Renal cortex interstitium (tissue), 15 donors: ENCODE measurements at places on chromosomes 5 and 9.
A peak's percentile ranks its signal among the peaks of the same experiment; 100 is the strongest.

DNA sequence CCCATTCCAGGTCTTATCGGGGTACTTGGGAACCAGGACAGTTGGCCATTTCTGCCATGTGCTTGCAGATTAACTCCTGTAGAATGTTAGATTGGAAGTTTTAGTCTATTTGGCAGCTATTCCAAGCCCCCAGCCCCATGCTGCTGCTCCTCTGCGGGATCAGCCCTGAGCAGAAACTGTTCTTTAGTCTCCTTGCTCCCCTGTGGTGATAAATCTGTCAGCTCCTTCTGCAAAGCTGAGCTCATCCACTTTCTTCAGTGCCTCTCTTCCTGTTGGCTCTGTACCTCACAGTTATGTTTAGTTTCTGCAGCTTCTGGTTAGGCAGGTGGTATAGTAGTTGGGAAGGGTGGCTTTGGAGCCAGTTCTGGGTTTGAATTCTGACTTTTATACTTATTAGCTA, 170.4 kb downstream of the GRIA1 start:
- DNase-seq, result no peak

DNA sequence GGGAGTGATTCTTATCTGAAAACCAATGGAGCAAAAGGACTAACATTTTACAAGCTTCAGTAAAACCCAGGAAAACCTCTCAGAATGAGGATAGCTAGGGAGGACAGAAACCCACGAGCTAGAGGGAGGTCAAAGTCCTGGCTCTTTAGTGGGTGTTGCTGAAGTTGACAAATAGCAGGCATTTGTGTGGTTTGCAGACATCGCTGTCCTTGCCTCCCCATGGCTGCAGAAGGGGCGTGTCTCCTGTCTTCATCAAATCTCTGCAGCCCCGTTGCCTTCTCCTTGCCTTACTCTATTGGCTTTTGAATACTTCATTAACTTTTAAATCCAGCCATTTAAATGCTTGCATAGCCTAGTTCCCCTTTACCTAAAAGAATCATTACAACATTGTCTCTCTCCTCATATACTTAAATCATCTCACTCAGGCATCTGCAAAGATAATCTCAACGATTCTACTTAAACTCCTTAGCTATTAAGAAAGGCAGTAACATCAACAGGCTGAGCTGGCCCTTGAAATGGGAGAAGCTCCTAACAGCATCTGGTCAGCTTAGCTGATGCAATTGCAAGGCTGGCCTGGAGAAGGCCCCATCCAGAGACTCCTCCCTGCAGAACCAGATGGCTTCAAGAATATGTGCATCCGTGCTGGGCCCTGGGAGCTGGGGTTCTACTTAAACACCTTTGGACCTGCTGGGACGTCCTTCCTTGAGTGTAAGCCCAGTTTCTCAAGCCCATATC, 152.8 kb upstream of the TAS2R1 start:
- no peak for DNase-seq

DNA sequence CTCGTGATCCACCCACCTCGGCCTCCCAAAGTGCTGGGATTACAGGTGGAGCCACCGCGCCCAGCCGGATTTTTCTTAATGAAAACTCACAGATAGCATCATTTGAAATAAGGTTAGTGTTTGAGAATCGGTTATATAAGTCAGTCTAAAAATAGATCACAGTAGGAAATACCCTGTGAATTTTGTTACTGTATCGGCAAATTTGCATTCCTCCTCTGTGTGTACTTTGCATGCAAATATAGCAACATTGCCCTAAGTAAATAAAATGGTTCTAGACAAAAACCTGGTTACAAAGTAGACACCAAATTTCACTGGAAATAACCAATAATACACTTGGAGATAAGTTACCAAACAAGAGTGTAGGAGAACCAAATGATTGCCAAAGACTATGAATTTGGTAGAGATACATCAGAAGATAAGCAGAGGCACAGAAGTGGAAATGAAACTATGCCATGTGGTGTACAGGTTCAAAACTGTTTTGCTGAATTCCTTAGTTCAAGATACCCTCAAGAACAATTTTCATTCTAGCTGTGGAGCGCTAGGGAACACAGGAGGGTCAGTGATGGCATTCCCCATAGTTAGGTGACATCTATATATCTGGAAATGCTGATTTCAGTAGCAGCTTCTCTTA, 58.1 kb downstream of the ICE1 start:
- no peak for DNase-seq

GRCh38 chr5:142830241-142831008, 60.2 kb downstream of the ARHGAP26 start:
- DNase-seq, result no peak

GRCh38 chr9:126375386-126375785, 48.8 kb downstream of the MVB12B start:
- DNase-seq, result no peak

GRCh38 chr9:87725900-87726709, at the start of gene CTSL:
Gene CTSL, plus strand, starts transcription at chr9:87726119. Its CDS starts 1,485 bp downstream, at chr9:87727604.
- DNase-seq, result peak; percentile 70

- no peak for DNase-seq
Measured at GRCh38 chr9:86252870-86253269, 6.6 kb downstream of the C9orf153 start.

- no peak for DNase-seq
Measured at GRCh38 chr5:149666212-149666852, 63.8 kb upstream of the PPARGC1B start.

- no peak for DNase-seq
Measured at GRCh38 chr9:20940447-20941173, 90.8 kb downstream of the HACD4 start.

DNA sequence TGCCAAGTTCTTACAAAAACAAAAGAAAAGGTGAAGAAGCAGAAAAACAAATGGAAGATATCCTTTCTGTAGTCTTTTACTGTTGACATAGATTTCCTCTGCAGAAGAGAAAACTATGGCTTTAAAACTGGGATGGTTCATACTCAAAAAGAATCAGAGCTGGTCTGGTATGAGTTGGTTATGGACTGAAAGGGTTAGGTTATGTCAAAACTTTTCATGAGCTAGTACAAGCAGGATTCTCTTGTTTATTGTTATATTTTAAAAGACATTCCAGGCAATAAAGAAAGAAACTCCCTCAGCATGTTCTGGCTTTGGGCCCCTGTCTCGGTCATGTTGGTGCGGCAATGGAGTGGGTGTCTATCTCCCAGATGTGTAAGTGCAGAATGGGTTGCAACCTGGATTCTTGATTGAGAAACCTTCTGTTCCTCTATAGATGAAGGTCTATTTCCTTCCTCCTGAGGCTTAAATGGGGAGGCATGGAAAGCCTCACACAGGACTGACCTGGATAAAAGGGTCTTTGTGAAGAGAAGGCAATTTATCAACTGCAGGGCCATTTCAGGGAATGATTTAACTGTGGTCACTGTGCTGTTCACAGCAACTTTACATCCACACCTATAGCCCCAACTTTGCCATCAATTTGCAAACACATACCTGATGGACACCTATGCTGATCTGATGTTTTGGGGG, 209.6 kb upstream of the TNC start:
- DNase-seq, result no peak

DNA sequence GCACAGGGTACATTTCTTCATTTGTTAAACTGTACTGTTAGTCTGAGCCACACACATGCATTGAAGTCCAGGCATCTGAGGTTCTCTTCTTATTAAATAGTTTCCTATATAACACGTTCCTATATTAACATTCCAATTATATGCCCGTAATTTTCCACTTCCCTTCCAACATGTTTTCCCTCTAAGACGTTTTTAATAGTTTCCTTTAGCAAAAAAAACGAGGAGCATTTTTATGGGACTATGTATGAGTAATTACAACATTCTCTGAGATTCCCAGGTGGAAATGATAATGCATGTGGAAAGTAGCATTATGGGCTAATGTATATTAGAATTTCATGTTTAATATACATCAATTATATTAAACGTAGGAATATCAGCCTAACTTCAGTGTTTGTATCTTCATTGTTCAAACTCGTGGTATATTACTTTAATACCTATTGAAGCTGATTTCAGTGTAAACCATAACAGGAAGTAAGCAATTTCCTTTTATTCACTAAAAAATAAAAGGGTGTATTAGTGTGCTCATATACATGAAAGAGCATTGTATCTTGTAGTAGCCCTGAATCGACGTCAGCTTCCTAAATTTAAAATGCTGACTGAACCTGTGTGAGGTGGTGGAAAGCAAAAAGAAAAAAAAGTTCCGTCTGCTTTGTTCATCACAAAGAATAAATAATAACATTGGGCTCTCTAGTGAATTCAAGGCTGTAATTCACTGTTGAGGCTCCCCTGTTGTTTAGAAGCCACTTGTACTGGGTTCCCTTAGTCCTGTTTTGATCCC, 11.3 kb downstream of the SMARCA2 start:
- DNase-seq, result no peak

GRCh38 chr5:16618138-16618897, 1.5 kb upstream of the RETREG1 start:
- no peak for DNase-seq

- no peak for DNase-seq
Measured at GRCh38 chr5:72814104-72814503, 2.4 kb upstream of the TNPO1 start.
